ENCODE measurements at places on chromosomes 5 and 9. TPM values are rescaled to one million over a fixed set of nuclear protein-coding genes. Genes with fewer than 3 reads are reported as not detected.

GRCh38 chr5:103793595-103794182, 231.1 kb upstream of the NUDT12 start:
- DNase-seq, result no peak

GRCh38 chr9:34496149-34496712, 26.6 kb downstream of the ENHO start:
- no peak for DNase-seq

GRCh38 chr5:78647351-78647818, 1.2 kb downstream of the LHFPL2 start:
- DNase-seq, result peak; percentile 27

DNA sequence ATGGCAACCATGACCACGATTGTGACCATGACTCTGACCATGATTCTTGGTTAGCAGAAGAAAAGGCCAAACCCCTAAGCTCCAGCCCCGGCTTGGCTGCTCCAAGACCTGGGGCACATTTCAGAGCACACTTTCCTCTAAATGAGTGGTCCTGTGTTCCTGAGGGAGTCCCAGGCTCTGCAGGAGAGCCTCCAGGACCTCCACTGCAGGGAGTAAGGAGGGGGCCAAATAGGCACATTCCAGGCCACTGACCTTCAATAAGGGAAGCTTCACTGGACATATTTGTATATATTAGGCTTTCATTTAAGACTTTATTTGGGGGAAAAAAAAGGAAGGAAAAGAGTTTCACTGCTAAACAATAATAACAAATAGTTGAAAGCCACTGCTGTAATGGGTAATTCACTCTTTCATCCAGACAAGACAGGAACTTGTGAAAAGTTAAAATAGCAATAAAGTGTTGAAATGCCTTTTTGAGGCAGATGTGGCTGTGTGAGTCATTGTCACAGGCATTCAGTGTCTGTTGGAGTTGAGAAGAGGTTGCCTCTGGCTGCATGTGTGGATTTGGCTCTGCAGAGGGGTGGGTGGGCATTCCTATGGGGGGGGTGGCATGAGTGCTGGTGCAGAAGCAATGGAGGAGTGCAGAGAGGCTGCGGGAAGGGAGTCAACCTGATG, 63.9 kb upstream of the TGFBR1 start:
- DNase-seq, result no peak

Gene SLC6A19
- polyA plus RNA-seq, result not detected

Measured in right lung (tissue), 10 donors.